Neural crest cell (in vitro differentiated cells): ENCODE measurements at places on chromosomes 1 and 21. TPM values are rescaled to one million over a fixed set of nuclear protein-coding genes. Genes with fewer than 3 reads are reported as not detected.

The LMX1A gene
- not detected in 2 replicates for total RNA-seq

The TINAGL1 gene
- total RNA-seq, result not detected in 2 replicates

The PTGFR gene
- 0.07 and 0.32 TPM in 2 replicates for total RNA-seq

The GNG4 gene
- total RNA-seq, result 35.2 and 38.2 TPM in 2 replicates

The ATP6V1G3 gene
- total RNA-seq, result not detected in 2 replicates

The UBL4B gene
- total RNA-seq, result not detected in 2 replicates

The SH3BGR gene
- 2.3 and 2.4 TPM in 2 replicates for total RNA-seq
